ENCODE measurements at places on chromosomes 1 and 21.

GRCh38 chr1:232106415-232106814 lies 479.8 kb downstream of the DISC1 start:
- DNase-seq, result no peak

DNA sequence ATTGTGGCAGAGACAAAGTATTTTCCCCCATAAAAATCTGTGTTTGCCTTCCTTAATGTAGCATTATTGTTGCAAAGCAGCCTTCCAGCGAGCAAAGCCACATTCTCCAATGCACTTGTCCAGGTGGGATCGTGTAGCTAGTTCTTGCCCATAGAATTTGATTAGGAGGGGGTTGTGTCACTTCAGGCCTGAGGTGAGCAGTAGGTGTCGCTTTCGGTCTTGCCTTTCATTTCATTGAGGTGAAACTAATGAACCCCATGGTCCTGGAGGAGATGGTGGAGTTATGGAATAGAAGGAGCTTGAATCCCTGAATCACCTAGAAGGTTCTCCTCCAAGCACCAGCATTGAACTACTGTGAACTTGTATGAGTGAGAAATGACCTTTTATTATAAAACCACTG lies 318.9 kb upstream of the PBX1 start:
- no peak for DNase-seq

DNA sequence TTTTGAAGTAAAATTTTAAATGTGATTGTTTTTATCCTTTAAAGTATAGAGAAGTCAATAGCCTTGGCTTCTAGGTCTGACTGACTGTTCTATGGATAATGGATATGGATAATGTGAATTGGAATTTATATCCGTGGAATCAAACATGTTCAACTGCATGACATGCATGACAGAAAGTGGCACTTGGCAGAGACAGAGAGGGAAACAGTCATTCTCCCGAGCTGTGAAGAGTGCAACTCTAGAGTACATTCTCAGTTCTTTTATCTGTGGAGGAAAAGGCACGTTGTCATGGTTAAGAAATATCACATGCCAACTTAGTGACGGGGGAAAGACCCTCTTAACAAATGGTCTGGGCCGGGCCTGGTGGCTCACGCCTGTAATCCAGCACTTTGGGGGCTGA lies 67.0 kb downstream of the KIF26B start:
- no peak for DNase-seq

DNA sequence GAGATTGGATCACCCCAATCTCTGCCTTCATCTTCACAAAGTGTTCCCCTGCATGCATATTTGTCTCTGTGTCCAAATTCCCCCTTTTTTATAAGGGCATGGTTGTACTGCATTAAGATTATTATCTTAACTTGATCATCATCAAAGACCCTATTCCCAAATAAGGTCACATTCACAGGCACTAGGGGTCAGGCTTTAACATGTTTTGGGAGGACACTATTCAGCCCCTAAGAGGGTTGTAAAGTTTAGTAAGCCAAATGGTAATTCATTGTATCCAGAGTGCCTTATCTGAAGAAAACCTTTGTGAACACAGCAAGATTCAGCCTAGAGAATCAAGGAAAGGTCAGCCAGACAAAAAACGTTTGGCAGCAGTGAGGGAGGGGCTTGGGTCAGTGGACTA lies 317.6 kb upstream of the PLD5 start:
- DNase-seq, result no peak

DNA sequence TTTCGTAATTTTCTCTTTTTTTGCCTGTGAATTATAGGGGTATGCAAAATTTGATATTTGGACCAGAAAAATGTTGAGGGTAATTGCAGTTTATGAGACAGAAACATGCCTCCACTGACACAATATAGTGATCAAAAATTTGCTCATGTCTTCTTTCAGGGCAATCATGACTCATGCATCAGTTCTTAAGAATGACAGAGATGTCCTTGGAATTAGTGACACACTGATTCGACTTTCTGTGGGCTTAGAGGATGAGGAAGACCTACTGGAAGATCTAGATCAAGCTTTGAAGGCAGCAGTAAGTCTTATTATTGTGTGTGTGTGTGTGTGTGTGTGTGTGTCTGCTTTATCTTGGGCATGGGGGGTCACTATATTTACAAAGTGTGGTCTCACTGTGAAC lies 27.5 kb downstream of the CTH start:
- DNase-seq, result no peak

GRCh38 chr21:29022166-29022565 lies 2.3 kb upstream of the USP16 start:
- no peak for DNase-seq

GRCh38 chr1:115874904-115875303 lies 34.0 kb upstream of the NHLH2 start:
- no peak for DNase-seq

DNA sequence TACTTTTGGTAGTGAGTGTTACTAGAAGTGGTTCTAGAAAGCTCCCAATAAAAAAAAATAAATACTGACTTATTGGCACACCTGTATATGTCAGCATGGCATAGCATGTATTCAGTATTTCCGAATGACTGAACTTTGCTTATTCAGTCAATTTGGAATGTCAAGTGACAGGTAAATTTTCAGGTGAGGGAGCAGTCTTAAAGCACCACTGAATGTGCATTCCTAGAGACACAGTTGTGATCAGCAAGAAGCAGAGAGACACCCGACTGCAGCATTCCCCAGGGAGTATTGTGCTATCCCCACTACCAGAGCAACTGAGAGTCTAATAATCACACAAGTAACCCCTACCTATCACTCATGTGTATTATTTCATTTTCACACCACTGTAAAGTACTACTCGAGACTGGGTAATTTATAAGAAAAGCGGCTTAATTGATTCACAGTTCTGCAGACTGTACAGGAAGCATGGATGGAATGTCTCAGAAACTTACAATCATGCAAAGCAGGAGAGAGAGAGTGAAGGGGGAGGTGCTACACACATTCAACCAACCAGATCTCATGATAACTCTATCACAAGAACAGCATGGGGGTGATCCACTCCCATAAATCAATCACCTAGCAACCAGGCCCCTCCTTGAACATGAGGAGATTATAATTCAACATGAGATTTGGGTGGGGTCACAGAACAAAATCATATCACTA lies 201.5 kb downstream of the TBX15 start:
- DNase-seq, result no peak
